ENCODE measurements at places on chromosomes 2 and 18.

DNA sequence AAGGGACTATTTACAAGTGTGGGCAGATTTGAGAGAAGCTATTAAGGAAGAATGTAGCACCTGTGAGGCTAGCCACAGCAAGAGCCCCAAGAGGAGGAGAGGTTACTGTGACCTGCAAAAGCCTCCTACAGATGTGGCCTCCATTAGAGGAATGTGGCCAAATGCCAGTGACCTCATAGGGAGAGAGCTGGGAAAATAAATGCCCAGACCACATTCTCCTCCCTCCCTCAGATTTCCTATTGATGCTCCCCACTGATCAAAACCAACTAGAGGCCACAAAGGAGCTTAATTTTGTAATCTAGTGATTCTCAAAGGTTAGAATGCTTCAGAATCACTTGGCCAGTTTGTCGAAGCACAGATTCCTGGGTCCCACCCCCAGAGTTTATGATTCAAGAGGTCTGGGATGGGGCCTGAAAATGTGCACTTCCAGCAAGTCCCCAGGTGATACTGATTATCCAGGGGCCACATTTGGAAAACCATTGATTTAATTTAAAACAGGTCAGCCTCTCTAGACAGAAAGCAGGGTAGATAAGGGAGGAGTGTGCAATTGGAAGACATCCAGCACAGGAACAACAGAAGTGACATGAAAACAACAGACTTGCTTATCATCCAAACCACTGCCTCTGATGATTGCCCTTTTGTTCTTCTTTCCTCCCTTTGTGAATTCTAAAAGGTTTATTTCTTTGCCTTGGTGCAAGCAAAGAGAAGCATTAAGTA, 61.2 kb upstream of the RBBP8 start:
- H3K4me3 ChIP-seq, result no peak overlapping the region
- H3K4me1 ChIP-seq, result peaks cover 23% of the 10 kb centered on the region
- no peak for DNase-seq
- H3K27me3 ChIP-seq, result no peaks in the 10 kb centered on the region
- H3K36me3 ChIP-seq, result no peaks in the 10 kb centered on the region

GRCh38 chr2:60440079-60440766, 113.2 kb downstream of the BCL11A start:
- H3K4me1 ChIP-seq, result peaks cover 18% of the 10 kb centered on the region
- no peak for DNase-seq
- peaks cover 38% of the 10 kb centered on the region for H3K27me3 ChIP-seq
- no peak overlapping the region for H3K4me3 ChIP-seq
- H3K36me3 ChIP-seq, result no peaks in the 10 kb centered on the region

DNA sequence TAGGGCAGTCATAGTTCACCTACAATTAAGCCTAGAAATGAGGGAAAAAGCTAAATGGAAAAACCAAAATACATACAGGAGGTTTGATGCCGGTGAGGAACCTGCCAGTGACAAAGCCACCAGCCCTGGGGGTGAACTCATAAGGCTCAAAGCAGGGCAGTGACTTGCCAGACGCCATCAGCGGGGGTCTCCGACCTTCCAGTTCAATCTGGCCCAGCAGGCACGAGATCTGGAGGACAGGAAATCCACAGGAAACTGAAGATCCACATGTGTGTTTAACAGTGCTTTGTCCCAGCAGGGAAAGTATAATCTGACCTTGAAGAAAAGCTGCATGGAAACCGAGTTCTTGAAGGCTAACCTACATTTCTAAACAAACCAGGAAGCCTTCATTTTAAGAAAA, 60.1 kb downstream of the POLR1A start:
- no peak for DNase-seq
- H3K36me3 ChIP-seq, result peaks cover 22% of the 10 kb centered on the region

- H3K36me3 ChIP-seq, result no peaks in the 10 kb centered on the region
- no peak overlapping the region for H3K27ac ChIP-seq
- H3K4me1 ChIP-seq, result no peaks in the 10 kb centered on the region
- no peak for DNase-seq
- H3K4me3 ChIP-seq, result no peak overlapping the region
These were observed 46.7 kb upstream of the KCNF1 start for GRCh38 chr2:10864861-10865636.

GRCh38 chr2:942775-943460, 7.7 kb upstream of the SNTG2 start:
- no peak overlapping the region for H3K4me3 ChIP-seq
- peaks cover 2% of the 10 kb centered on the region for H3K36me3 ChIP-seq
- peaks cover 24% of the 10 kb centered on the region for H3K27me3 ChIP-seq
- no peak for DNase-seq

GRCh38 chr2:160261732-160262131, 61.7 kb upstream of the ITGB6 start:
- no peaks in the 10 kb centered on the region for H3K4me1 ChIP-seq
- no peak for DNase-seq
- peaks cover 3% of the 10 kb centered on the region for H3K27me3 ChIP-seq
- H3K36me3 ChIP-seq, result no peaks in the 10 kb centered on the region
- no peak overlapping the region for H3K4me3 ChIP-seq

GRCh38 chr18:77108001-77108692, 24.4 kb downstream of the MBP start:
- peak overlapping the region; percentile 40 for H3K27ac ChIP-seq
- H3K27me3 ChIP-seq, result no peaks in the 10 kb centered on the region

- peak overlapping the region; percentile 25 for H3K27ac ChIP-seq
- no peak for DNase-seq
- H3K4me1 ChIP-seq, result peaks cover 24% of the 10 kb centered on the region
These were observed 24.4 kb upstream of the TMEM182 start for GRCh38 chr2:102737431-102737830.

GRCh38 chr2:12804091-12804856, 87.5 kb downstream of the TRIB2 start:
- no peak overlapping the region for H3K4me3 ChIP-seq
- no peaks in the 10 kb centered on the region for H3K4me1 ChIP-seq
- DNase-seq, result no peak
- H3K36me3 ChIP-seq, result no peaks in the 10 kb centered on the region

DNA sequence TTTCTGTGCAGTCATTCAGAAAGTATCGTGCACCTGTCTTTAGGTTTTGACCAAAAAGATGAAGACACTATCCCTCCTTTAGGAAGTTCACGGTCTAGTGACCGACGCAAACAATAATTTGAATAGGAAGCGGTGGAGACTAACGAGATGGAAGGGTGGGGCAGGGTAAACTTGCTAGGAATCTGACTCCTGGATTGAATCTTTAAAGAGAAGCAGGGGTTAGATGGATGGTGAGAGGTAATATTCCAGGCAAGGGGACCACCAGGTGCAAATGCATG, 651 bp upstream of the TXNL1 start:
- peak overlapping the region; percentile 99 for H3K27ac ChIP-seq
- H3K36me3 ChIP-seq, result peaks cover 12% of the 10 kb centered on the region
- no peak for DNase-seq

DNA sequence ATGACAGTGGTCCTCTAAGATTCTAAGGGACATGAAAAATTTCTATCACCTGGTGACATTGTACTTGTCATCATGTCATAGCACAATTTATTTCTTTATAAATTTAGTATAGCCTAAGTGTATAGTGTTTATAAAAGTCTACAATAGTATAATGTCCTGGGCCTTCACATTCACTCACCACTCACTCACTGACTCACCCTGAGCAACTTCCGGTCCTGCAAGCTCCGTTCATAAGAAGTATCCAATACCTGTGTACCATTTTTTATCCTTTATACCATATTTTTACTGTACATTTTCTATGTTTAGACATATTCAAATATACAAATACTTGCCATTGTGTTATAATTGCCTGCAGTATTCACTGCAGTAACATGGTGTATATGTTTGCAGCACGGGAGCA, 72.8 kb upstream of the DSEL start:
- H3K27me3 ChIP-seq, result no peaks in the 10 kb centered on the region
- H3K4me1 ChIP-seq, result no peaks in the 10 kb centered on the region
- no peak overlapping the region for H3K27ac ChIP-seq
- DNase-seq, result no peak

- no peaks in the 10 kb centered on the region for H3K36me3 ChIP-seq
- H3K27ac ChIP-seq, result no peak overlapping the region
- no peaks in the 10 kb centered on the region for H3K27me3 ChIP-seq
- no peak for DNase-seq
These were observed 1279.9 kb upstream of the NRXN1 start for GRCh38 chr2:52311862-52312261.

- DNase-seq, result no peak
- H3K27ac ChIP-seq, result no peak overlapping the region
- no peaks in the 10 kb centered on the region for H3K36me3 ChIP-seq
- H3K27me3 ChIP-seq, result peaks cover 6% of the 10 kb centered on the region
These were observed 355.2 kb upstream of the SLC14A2 start for GRCh38 chr18:45260125-45260524.
